ENCODE measurements at places on chromosomes 12 and 14.

- no peak for DNase-seq
These were observed at the start of gene GPR68 for GRCh38 chr14:91244501-91244901. TSS of gene GPR68 (minus strand) at chr14:91244704. CDS start at chr14:91235050, 9,654 bp downstream.

DNA sequence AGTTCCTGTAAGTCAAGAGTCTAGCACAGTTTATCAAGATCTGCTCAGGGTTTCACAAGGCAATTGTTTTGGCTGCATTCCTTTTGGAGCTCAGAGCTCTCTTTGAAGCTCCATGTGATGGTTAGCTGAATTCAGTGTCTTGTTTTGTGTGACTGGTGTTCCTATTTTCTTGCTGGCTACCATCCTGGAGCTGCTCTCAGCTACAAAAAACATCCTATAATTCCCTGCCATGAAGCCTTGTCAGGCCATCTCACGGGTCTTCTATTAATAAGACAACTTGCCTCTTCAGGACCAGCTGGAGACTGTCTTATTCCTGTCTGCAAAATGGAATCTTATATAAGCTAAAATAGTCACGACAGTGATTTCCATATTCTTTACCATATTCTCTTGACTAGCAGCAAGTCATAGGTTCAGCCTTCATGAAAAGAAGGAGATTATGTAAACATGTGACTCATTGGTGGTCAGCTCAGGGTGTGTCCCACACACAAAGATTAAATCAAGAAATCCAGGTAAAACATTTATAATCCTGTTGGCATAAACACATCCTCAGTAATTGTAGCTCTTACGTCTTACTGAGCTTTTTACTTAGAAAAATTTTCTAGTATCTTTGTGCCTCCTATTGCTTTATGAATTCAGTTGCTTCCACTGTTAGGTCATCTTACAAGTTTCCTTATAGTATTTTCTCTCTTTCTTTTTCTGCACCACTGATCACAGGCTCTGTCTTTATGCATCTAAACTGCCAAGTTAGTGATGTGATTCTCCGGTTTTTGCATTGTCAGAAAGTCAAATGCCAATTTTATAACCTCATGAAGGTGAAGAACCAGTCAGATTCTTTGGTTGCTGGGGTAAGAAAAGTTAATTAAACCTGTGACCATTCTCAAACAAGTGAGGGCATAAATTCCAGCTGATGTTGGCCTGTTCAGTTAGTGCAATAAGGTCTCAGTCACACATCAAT, 378.5 kb upstream of the MGAT4C start:
- DNase-seq: no peak

DNA sequence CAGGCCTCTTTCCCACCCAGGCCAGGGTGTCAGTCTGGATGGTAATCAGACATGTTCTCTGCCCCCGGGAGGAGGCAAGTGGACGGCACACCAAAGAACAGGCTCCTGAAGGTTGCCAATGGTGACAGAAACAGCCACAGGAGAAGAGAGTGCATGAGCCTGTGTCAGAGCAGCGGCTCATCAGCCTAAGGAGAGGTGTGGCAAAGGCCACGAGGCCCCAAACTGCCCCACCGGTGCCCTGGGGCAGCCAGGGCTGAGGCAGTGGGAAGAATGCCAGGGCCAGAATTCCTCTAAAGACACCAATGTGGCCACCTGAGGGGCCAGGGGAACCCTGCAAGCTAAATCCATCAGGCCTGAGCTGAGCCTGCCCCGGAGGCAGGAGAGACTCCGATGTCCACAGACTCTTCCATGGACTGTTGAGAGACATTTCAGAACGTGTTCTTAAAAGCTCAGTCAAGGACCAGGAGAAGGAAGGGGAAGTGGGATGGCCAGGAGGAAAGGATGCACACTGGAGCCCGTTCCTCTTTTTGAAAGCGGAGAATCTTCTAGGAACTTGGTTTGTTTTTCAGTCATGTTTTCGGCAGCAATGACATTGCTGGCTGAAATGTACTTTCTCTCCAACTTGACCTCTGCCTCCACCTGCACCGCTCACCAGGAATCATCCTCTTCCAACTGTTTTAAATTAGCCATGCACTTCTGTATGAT, 176.3 kb upstream of the FKBP4 start:
- DNase-seq: no peak

DNA sequence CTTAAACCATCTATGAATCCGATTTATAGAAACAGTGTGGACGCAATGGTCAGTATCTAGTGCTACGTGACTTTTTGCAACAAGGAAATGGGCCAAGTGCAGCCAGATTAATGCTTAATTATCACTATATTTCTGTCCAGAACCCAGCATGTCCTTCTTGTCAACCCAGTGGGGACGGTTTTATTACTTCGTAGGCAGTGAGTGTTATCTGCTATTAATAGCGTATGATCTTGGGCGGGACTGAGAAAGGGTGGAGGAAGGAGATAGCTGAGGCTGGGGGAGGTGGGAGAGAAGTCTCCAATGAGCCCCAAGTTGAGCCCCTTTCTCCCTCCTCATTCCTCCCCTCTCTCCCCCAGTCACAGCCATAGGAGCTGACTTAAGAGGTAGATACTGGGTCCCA, 59.7 kb upstream of the FAM222A start:
- DNase-seq: no peak

- DNase-seq: no peak
These were observed 225.3 kb upstream of the ATP2B1 start for GRCh38 chr12:89933911-89934310.

- DNase-seq: no peak
These were observed 124.8 kb upstream of the MAP1LC3B2 start for GRCh38 chr12:116434155-116435011.

DNA sequence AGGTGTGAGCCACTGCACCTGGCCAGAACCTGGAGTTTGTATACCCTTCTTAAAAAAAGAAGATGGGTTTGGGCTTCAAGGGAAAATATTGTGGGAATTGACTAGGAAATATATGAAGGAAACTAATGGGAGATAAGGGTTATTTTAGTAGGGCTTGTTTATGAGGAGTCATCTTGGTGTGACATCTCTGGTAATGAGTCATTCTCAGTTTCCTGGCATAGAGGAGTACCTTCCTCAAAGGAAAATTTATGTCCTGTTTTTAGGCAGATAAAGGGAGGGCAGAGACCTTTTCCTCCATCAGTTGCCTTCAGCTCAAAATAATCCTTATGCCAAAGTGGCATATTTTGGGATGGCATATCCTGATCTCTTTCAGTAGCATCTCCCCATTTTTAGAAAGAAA, 30.6 kb upstream of the NFKBIA start:
- no peak for DNase-seq

DNA sequence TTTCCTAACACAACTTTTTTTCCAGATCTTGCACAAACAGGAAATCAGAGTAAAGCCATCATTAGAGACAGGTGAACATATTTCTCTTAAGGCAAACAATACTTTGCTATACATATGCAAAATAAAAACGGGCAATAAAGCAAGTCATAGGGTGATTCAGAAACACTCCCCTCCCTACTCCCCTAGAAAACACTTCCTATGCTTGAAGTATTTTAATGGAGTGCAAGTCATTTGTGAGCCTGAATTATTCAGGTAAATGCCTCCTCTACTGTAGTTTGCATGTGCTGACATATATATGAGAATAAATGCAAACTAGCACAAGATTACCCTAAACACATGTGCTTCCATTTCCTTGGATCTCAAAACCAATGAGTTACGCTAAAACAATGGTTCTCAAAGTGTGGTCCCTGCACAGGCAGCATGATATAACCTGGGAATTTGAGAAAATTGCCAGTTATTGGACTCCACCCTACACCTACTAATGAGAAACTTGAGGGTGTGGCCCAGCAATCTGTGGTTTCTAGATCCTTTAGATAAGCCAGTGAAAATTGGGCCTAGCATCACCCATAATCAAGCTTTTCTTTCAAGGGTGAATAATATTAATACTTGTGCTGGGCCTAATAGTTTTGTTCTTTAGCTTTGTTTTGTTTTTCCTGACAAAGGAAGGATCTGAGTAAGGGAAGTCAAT, 159.7 kb upstream of the BMP4 start:
- no peak for DNase-seq

DNA sequence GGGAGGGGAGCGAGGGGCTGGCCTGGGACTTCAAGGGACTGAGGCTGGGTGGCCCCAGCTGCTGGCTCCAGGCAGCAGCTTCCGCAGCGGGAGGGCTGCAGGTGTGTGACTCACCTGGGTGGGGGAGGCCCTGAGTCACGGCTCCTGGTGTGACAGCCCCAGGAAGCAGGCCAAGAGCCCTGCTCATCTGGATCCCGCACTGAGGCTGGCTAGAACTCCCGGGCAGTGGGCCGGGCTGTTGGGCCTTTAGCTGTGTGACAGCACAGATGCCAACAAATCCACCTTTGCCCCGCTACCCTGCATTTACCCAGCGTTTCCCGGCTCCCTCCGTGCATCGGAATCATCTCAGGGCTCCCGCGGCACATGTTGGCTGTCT, 180.0 kb upstream of the PRMT8 start:
- no peak for DNase-seq

DNA sequence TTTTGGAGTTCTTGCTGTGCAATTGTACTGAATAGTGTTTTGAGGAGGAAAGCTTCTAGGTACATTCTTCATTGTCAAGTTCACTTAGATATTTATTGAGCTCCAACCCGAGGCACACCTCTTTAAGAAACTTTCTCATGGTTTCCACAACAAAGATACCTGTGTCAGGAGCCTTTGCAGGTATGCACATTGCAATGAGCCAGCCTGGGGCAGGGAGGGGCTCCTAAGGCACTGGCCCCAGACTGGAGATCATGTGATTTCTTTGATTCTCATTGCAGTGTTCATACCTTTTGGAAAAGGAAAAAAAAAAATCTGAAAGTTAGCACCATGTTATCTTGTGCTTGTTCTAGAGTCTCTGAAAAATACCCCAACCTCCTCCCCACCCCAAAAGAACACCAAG, 80.3 kb downstream of the PRMT8 start:
- no peak for DNase-seq

- DNase-seq: no peak
These were observed 99.3 kb upstream of the IFNG-AS1 start for GRCh38 chr12:67889931-67890330.

DNA sequence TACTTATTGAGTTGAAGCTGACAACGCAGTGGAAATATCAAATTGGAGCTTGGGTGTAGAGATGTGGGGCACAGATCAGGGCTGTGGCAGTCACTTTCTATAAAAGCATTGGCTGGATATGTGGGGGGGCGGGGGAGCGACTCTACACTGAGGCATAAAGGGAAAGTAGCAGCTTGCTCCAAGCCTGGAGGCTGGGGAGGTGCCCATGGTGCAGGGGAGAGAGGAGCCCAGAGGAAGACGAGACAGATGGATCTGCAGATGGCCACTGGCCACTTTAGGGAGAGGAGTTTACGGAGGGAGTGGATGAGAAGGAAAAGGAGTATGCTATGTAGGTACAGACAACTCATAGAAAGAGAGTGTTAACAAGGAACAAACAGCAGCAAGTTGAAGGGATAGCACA, 13.5 kb upstream of the NGB start:
- no peak for DNase-seq

- DNase-seq: no peak
These were observed 26.5 kb downstream of the PLEKHG3 start for GRCh38 chr14:64730681-64731080.

DNA sequence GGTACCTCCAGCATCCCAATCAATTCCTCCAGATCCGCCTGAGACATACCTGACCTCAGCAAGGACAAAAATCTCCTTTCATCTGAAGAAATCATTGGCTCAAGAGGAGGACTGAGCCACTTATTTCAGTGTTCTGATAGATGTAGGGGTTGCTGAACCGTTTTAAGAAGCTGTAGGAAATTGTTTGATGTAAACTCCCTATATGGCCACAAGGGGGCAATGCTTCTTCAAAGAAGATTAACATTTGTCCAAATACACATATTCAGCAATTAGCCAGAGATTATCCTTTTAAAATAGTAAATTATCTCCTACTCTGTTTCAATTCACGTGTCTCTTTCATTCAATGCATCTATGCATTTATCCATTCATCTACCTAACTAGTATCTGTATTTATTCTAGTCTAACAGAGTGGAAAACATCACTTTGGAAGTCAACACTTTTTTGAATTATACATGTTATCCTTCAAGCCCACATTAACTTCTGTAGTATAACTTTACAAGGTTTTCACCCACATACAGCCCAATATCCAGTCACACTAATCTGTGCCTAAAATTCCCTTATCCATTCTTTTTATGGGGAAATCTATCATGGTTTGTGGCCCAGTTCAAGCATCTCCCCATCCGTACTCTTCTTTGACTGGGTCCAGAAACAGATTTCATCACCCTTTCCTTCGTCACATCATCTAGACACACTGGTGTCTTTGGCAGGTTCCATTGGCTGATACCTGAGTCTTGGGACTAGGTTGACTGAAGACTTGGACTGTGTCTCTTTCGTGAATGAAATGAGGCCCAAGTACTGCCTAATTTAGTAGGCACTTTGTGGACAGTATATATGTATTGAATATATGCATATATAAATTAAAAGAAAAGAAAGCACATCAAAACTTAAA, 411.0 kb upstream of the OR4E1 start:
- no peak for DNase-seq

- DNase-seq: no peak
These were observed at the start of gene LRRK2 for GRCh38 chr12:40224439-40225291. TSS of gene LRRK2 (plus strand) at chr12:40224997. CDS start at chr12:40225132, 135 bp downstream.

GRCh38 chr12:32754111-32754510, 1.6 kb downstream of the YARS2 start:
- DNase-seq: no peak

- no peak for DNase-seq
These were observed 79.8 kb downstream of the SLC15A4 start for GRCh38 chr12:128743916-128744315.

DNA sequence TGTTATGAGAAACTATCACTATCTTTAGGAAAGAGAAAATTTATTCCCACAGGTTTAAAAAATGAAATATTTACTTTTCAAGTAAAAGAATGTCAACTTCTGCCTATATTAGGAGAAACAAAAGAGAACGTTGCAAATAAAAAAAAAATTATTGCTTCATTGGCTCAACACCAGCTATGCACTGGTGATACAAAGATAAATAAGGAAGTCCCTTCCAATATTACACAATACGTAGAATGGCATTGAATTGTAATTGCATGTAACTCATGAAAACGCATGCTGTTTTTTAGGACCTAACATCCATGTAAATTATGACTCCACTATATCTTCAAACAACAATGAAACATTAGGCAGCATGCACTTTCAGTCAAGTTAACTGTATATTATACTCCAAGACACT, 56.4 kb upstream of the RERGL start:
- DNase-seq: peak; percentile 55

- no peak for DNase-seq
These were observed 899 bp upstream of the COL2A1 start for GRCh38 chr12:48005001-48005749.

- no peak for DNase-seq
These were observed 5.1 kb upstream of the GPR33 start for GRCh38 chr14:31492759-31493498.

- DNase-seq: no peak
These were observed 1.5 kb upstream of the GPR162 start for GRCh38 chr12:6820166-6820565.

DNA sequence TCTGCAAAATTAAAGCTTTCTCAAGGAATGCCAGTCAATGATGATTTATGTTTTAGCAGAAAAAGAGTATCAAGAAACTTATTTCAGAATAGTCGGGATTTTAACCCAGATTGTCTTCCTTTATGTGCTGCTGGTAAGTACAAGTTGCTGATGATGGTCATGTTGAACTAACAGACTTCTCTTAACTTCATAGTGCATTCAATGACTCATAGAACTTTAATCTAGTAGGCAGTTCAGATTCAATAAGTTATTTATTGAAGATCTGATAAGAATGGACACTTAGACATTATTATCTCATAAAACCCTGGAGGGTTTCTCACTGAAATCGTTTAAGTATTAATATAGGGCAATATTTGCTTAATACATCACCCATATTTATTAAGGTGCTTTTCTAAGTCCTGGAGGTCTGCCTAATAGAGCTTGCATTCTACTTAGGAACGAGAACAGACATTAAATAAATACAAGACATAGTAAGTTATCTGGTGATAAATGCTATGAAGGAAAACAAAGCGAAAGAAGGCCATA, 33.8 kb downstream of the TOGARAM1 start:
- no peak for DNase-seq

Data from SIG-M5 (cell line).